CD4-positive, alpha-beta T cell treated with Interleukin-12 subunit alpha and Interleukin-12 subunit beta, for 1 hour (primary cell): ENCODE measurements at places on chromosomes 6 and 20.

- DNase-seq, result peak; percentile 63
These were observed 48.4 kb downstream of the USP49 start for GRCh38 chr6:41846666-41847237.

DNA sequence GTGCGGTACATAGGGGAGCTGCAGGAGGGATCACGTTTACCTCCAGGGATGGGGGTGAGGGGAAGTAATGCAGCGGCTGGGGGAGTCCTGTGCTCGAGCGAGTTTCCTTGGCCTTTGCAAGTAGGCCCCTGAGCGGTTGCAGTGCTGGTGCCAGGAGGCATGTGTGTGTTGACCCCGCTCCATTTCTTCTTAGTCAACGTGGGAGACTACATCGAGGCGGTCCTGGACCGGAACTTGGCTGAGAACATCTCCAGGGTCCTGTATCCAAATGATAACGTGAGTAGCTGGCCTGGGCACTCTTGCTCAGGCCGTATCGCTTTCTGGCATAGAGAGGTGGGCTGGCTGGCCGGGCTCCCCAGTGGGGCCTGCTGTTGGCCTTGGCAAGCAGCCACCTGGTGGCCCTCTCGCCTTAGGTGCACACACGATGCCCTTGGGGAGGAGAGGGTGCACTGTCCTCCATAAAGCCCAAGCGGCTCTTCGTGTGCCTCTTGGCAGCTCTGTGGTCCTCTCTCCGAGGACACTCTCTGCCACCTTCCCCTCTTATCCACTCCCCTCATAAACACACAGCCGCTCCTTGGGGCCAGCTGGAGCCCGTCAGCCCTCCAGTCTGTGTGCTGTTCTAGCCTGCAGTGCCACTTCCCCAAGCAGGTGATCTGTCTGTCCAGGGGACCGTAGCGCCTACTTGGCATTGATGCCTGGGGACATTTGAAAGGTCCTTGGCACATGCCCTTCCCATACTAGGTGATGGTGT, 29.3 kb downstream of the PYGB start:
- DNase-seq, result no peak

- peak; percentile 87 for DNase-seq
These were observed 2.7 kb upstream of the C6orf62 start for GRCh38 chr6:24721461-24722215.

DNA sequence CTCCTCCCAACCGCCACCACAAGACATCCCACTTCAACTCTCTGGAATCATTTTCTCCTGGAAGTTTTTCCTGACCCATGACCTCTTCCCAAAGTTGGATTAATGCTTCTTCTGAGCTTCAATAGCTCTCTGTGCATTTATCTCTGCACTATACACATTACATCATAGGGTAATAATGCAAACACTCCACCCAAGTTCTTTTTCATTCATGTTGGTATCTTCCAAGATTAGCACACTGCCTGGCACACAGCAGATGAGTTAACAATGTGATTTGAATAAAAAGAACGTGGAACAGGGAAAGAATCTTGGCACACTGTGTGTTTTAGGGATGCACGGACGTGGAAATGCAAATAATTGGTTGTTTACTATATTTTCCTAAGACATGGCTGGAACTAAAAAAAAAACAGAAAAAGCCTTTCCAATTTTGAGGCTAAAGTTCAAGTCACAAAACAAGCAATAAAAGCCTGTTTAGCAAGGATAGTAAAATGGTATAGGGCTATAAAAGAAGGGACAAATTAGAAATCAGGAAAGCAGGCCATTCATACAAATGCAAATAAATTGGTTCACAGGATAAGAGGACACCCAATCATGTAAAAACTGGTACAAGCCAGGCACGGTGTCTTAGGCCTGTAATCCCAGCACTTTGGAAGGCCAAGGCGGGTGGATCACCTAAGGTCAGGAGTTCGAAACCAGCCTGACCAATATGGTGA, 1.6 kb upstream of the FAM135A start:
- DNase-seq, result no peak

- no peak for DNase-seq
These were observed 35.8 kb downstream of the AKAP12 start for GRCh38 chr6:151275566-151275965.

DNA sequence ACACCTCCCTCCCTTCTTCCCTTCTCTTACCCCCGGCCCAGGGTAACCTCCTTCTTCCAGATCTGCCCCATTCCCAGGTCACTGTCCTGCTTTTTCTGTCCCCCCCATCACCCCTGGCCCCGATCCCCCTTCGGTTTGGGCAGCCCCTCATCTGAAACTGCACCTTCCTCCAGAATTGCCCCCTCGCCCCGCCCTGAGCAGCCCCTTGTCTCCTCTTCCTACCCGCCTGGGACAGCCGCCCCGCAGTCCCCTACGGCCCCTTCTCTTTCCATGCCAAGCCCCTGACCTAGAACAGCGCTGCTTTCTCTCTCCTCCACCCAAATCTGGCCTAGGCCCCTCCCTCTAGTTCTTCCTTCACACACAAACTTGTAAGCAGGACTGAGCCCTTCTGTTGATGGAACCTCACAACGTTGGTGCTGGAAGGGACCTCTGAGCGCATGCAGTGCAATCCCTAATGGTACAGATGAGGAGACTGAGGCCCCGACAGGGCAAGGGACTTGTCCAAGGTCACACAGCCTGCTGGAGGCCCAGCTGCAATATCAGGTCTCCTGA, 630 bp downstream of the PPP2R5D start:
- DNase-seq, result peak; percentile 15

DNA sequence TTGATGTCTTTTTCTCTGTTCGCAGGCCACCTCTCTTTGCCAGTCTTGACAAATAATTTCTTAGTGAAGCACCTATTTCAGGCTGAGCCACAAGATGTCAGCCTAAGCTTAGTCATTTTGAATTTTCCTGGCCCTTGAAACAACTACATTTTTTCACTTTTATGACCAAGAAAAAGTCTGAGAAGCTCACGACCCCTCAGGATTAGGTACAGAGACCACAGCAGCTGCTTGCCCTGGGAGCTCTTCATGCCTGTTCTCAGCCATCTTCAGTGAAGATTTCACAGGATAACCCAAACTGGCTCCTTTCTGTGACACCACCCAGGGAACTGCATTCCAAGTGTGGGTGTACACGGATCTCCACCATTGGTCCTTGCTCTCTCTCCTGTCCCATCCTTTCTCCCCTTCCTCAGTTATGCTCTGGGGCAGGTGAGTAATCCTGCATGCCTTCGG, 38.4 kb upstream of the SPTLC3 start:
- peak; percentile 2 for DNase-seq

DNA sequence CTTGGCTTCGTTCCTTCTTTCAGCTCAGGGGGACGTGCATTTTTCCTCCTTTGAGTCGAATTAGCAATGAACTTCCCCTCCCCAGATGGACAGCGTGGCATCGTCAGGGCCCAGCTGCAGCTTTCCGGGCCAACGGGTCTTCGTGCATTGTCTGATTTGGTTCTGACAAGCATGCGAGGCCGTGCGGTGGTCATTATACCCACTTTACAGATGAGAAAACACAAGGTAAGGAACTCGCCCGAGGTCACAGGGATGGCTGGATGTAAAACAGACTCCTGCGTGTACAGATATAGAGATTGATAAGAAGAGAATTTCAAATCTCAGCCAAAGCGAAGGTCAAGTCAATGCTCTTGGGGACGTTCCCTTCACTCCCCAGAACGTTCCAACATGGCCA, 187.6 kb upstream of the SULF2 start:
- DNase-seq, result no peak

DNA sequence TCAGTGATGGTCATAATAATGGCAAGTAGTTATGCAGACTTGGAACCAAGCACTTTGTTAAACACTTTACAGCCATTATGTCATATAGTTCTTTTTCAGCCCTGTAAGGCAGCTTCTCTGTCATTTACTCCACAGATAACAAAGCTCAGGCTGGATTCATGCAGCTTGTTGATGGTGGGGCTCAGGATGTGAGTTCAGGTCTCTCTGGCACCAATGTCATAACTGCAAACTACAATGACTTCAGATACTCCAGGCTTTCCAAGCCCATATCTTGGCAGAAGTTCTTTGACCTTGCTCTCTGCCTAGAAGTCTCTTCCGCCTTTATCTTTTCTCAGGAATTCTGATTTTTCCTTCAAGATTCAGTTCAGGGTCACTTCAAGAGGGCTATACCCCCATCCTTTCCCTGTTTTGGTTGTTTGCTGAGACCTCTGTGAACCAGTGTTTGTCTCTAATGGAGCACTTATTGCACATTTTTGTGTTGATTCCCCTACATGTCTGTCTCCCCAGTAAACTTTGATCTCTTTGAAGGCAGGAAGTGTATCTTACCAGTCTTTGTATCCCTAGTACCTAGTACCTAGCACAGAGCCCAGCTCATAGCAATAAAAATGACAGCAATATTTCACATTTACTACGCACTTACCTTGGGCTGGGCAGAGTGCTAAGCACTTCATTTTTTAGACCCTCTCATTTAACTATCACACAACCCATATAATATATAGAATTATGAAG, 19.7 kb upstream of the EFHC1 start:
- peak; percentile 35 for DNase-seq

DNA sequence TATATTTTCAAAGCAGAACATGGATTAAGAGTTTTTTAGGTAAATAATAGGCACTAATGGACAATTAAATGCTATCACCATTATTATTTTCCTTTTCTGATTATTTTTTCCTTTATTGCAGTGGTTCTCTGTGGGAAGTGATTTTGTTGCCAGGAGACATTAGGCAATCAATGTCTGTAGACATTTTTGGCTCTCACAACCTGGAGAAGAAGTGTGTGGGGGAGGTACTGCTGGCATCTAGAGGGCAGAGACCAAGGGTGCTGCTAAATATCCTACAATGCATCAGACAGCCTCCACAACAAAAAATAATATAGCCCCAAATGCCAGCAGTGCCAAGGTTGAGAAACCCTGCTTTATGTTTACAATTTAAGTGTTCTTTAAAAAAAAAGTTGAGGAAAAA, 8.3 kb downstream of the IFNGR1 start:
- no peak for DNase-seq

DNA sequence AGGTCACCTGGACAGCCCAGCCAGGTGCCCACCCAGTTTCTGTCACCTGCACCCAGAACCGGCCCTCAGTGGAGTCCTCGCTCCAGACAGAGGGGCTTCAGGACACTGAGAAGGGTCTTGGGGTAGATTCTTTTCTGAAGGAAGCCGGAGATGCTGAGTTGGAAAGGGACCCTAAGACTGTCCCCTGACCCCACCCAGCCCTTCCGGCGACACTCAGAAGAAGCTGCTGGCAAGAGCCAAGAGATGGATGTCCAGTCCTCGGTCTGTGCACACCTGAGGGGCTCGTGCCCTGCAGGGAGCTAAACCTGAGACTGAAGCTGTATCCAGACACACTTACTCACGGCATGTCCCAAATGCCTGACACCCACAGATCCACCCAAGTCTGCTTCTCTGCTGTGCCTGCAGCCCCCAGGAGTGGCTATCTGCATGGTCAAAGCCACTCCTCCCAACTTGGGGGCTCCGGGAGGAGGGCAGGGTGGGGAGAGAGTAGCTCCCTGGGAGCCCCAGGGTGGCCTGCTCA, 20.2 kb downstream of the NTSR1 start:
- no peak for DNase-seq

GRCh38 chr6:160146454-160147145, 25.0 kb downstream of the SLC22A1 start:
- no peak for DNase-seq

- no peak for DNase-seq
These were observed 220.4 kb upstream of the RIMS1 start for GRCh38 chr6:71665931-71666330.

DNA sequence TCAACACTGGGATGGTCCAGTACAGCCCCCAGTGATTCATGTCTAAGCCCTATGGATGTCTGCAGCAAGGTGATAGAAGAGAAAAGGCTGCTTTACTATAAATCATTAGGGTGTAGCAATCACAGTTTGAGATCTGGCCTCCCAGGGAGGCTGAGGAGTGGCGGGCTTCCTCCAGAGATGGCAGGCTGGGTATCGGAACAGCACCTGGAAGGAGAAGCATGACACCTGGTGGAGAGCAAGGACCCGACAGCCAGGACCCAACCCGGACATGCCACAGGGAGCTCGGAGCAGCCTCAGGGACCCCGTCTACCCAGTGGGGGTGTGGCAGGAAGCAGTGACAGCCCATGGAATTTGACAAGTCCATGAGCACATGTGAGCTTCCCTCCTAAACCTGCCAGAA, 114.8 kb upstream of the CD93 start:
- DNase-seq, result no peak

DNA sequence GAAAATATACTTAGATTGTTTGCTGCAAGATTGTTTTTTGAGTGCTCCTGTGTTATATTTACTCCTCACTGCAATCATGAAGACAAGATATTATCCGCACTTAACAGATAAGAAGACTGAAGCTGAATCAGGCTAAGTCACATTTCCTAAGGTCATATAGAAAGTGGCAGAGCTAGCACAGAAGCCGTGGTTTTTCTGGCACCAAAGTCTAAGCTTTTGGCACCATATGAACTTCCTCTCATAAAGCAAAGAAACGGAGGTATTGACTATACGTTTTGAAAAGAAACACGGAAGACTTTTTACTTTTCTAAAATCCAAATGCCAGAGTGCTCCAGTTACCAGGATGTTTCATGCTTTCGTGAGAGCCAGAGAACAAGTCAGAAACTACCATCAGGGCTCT, 9.3 kb upstream of the DTD1 start:
- DNase-seq, result no peak

DNA sequence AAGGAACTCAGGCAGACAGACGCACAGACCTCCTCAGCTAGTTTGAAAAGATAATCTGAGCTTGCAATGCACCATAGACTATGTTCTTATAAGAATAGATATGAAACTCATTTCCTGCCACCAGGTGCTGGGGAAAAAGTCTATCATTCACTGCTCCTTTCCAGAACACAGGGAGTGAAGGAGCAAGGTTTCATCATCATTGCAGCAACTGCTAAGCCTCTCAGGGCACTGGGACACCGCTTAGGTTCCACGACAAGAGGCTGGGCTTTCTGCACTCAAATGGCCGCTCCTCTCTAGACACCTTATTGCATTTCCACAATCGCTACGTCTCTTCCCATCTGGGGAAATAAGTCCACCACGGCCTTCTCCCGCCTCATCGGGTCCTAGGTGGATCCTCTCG, 418.5 kb upstream of the JARID2 start:
- DNase-seq, result no peak

DNA sequence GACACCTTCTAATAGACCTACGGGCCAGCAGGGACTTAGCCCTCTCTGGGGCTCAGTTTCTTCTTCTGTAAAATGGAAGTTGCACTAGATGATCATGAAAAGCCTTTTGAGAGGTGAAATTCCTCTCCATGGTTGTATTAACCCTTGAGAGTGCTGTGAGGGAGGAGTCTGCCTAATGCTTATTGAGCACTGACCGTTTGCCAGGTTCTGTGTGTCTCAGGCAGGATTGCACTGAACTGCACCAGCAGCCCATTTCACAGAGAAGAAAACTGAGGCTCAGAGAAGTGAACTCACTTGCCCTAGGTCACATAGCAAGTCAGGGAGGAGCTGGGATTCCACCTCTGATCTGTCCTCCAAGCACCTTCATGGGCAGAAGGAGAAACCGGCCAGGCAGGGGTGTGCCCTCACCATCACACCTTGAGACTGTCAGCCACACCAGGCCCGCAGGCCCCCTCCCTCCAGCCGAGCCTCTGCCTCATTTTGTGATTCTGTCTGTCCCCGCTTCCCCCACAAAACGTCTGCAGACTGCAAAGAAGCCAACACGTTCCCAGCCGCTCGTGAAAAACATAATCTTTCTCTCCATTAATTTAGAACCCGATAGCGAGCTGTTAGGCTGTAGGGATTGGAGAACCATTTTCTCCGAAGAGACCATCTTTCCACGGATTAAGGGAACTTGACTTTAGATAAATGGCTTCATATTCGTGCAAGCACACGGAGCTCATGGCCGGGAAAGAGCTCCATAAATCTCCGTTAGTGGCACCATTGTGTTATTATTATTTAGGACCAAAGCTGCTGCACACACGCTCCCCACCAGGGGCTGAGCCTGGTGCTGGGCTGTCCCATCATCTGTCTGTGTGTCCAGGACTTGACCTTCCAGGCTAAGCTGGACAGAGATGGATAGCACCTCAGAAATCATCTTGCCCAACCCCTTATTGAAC, 46.0 kb downstream of the KIAA1755 start:
- no peak for DNase-seq
